A172 (cell line): ENCODE measurements at places on chromosomes 1 and 21. TPM values are rescaled to one million over a fixed set of nuclear protein-coding genes. Genes with fewer than 3 reads are reported as not detected.

- DNase-seq, result no peak
Measured at GRCh38 chr1:211731456-211732292, 56.3 kb upstream of the NEK2 start.

DNA sequence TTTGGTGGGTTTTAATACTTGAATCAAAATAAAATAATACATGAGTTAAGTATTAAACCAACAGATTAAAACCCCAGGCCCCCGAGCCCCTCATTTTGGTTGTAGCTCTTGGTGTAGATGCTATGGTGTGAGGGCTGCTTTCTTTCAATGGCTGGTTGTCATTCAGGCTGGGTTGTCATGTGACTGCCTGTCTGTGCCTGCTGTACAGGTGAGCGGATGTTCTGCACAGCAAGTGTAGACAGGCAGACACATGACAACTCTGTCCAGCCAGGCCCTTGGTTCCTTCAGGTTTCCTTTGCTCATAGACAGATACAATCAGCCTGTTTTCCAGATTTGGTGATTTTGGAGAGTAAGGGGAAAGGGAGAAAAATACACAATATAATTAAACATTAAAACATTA lies 281.9 kb upstream of the C1orf105 start:
- no peak for DNase-seq

The GLMP gene
- 133 and 135 TPM in 2 replicates for total RNA-seq

The FCRL6 gene
- total RNA-seq, result 0.24 TPM in 1 of 2 replicates, not detected in the other
